ENCODE measurements at places on chromosomes 2 and 18. TPM values are rescaled to one million over a fixed set of nuclear protein-coding genes. Genes with fewer than 3 reads are reported as not detected.

DNA sequence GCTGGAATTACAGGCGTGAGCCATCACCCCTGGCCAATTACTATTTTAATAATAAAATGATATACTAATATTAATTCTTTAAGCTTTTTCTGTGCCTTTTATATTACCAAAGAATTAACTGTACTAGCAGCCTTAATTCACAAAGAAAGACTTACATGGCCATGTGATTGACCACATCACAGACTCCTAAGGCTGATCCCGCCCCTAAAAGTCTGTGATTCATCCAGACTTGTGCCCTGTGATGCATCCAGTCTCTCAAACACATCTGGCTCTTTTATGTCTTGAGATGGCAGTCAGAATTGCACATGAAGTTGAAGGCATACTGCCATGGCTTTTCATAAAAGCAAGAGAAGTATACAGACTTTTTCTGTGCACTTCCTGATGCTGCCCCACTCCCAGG is 91.7 kb downstream of the DTNA start:
- H3K4me3 ChIP-seq, result no peak overlapping the region
- no peak overlapping the region for H3K27ac ChIP-seq
- H3K27me3 ChIP-seq, result no peaks in the 10 kb centered on the region

ADGRF3 gene
- polyA plus RNA-seq, result 0.15 TPM

DNA sequence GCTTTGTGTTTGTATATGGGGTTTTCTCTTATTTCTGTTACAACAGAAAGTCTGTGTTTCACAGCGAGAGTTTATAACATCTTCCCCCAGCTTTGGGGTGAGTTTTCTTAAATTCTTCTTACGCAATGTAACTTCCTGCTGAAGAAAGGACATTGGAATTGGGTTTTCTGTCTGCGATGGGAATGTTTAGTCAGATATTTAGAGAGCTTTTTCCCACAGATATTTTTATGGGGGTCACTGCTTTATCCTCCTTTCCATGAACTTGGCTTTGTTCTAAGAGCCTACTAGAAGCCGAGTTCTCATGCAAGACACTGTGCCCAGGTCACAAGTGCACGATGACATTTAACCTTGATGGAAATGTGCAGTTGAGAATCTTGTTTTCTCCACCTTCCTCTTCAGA is 22.1 kb downstream of the B3GNT2 start:
- H3K36me3 ChIP-seq, result 0 out of 2 replicates have a peak, but pooled peaks cover 1% of the 10 kb centered on the region
- peak overlapping the region; percentile 71 for H3K27ac ChIP-seq
- peaks cover 25% of the 10 kb centered on the region for H3K4me1 ChIP-seq
- peak; percentile 76 for DNase-seq
- no peaks in the 10 kb centered on the region for H3K27me3 ChIP-seq
- no peak overlapping the region for H3K4me3 ChIP-seq

ALLC gene
- polyA plus RNA-seq, result not detected

DNA sequence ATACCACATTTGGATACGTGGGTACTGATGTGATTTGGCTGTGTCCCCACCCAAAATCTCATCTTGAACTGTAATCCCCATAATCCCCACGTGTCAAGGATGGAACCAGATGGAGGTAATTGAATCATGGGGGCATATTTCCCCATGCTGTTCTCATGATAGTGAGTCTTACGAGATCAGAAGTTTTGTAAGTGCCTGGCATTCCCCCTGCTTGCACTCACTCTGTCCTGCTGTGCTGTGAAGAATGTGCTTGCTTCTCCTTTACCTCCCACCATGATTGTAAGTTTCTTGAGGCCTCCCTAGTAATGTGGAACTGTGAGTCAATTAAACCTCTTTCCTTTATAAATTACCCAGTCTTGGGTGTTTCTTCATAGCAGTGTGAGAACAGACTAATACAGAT is 70.3 kb downstream of the CHST9 start:
- H3K36me3 ChIP-seq, result no peaks in the 10 kb centered on the region
- no peaks in the 10 kb centered on the region for H3K27me3 ChIP-seq
- H3K27ac ChIP-seq, result no peak overlapping the region
- H3K4me1 ChIP-seq, result no peaks in the 10 kb centered on the region
- no peak overlapping the region for H3K4me3 ChIP-seq

DNA sequence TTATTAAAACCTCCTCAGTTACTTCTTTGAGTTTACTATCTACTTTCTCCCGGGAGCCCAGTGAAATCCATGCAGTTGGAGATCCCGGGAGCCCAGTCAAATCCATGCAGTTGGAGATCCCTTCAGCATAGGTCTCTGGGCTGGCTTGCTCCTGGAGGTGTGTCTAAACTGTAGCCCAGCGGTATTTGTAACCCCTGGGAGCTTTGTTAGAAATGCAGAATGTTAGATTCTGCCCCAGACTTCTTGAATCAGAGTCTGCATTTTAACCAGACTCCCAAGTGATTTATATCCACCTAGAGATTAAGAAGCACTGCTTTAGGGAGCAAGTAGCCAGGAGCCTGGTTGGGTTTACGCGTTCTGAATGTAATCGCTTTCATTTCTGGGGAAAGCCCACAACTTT is 54.5 kb downstream of the ARHGAP28 start:
- no peaks in the 10 kb centered on the region for H3K27me3 ChIP-seq
- no peak overlapping the region for H3K4me3 ChIP-seq
- DNase-seq, result no peak

CDCA7 gene
- 18.7 TPM for polyA plus RNA-seq

Data from IMR-90 (cell line).